Effector memory CD4-positive, alpha-beta T cell (primary cell): ENCODE measurements at places on chromosomes 5 and 9.

DNA sequence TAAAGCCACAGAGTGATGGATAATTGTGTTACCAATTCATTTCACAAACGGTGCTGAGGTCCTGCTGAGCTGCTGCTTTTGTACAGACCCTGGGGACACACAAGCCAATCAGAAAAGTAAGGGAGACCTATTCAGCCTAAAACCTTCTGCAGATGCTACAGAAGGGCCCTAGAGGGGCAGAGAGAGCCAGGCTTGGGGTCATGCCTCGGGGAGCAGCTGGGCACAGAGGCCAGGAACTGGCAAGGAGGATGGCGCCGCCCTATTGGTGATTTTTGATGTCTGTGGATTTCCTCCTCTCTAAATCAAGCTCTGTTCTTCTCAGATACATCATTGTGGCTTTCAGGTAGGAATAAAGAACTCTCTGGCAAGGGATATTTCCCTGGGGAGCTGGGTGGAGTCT, 181.9 kb downstream of the ZNF462 start:
- DNase-seq, result no peak
- no peaks in the 10 kb centered on the region for H3K4me1 ChIP-seq
- no peaks in the 10 kb centered on the region for H3K27me3 ChIP-seq
- no peak overlapping the region for H3K27ac ChIP-seq

DNA sequence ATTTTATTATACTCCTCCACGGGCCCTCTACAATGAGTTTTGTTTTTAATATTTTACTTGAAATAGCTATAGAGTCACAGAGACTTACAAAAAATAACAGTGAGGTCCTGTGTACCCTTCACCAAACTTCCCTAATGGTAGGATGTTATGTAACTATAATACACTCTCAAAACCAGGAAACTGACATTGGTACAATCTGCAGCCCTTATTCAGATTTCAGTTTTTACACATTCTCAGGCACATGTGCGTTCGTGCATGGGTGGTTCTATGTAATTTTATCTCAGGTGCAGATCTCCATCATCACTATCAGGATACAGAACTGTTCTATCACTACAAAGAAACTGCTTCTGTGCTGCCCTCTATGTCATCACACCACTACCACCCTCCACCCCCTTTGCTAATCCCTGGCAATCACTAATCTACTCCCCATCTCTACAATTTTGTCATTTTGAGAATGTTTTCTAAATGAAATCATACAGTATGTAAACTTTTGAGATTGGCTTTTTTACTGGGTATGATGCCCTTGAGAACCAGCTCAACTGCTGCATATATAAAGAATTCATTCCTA, 16.4 kb downstream of the RAB14 start:
- peaks cover 10% of the 10 kb centered on the region for H3K4me1 ChIP-seq
- peaks cover 29% of the 10 kb centered on the region for H3K36me3 ChIP-seq
- H3K4me3 ChIP-seq, result no peak overlapping the region

DNA sequence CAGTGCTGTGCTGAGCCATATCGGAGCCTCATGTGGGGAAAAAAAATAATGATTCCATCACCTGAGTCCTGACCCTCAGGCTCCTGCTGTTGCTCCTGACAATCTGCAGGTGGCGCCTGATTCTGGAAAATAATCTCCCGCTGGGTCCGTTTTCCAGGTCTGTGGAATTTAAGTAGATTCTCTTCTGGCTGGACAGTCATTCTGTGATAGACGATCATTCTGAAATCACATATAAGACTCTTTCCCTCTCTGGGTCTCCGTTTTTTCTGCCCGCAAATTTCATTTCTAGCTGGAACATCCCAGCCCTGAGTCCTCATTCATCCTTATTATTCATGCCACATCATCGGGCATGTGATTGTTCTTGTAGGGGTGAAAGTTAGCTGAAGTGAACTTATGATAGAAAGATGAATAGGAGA, 22.1 kb upstream of the STXBP1 start:
- no peak for DNase-seq
- no peaks in the 10 kb centered on the region for H3K4me1 ChIP-seq
- H3K27ac ChIP-seq, result no peak overlapping the region
- H3K27me3 ChIP-seq, result no peaks in the 10 kb centered on the region
- no peak overlapping the region for H3K4me3 ChIP-seq

DNA sequence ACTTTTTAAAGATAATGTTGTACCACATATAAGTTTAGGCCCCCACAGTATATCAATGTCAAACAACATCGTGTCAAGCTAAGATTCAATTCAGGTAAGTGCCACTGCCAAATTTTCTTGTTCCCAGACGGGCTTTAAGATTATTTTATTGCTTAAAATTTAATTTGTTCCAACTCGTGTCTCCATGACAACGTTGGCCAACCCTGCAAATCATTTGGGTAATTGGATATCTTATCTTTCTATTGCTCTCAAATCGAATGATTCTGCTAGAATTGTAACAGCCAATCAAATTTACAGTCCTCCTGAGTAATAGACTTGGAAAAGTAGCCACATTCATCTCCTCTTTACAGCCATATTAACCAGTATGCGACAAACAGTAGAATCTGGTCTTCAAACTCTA, 19.5 kb downstream of the TLE1 start:
- H3K4me1 ChIP-seq, result no peaks in the 10 kb centered on the region
- no peak overlapping the region for H3K4me3 ChIP-seq
- no peaks in the 10 kb centered on the region for H3K36me3 ChIP-seq
- no peaks in the 10 kb centered on the region for H3K27me3 ChIP-seq
- no peak for DNase-seq

DNA sequence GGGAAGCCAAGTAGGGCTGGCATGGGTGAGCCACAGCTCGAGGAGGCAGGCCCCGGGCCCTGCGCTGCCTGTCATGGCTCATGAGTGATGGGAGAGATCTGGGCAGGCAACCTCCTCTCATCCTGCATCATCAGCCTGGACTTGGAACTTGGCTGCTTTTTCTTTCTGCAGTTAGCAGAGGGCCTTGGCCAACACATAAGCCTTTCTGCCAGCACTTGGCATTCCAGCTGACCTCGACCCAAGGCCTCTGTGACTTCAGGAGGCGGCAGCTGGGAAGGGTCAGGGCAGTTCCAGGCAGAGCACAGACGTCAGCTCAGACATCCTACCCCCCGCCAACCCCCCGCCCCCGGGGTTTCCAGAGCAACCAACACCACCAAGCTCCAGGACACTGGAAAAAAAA, 7.6 kb downstream of the S1PR3 start:
- no peaks in the 10 kb centered on the region for H3K4me1 ChIP-seq
- H3K36me3 ChIP-seq, result no peaks in the 10 kb centered on the region
- H3K27ac ChIP-seq, result no peak overlapping the region
- H3K4me3 ChIP-seq, result no peak overlapping the region
- no peak for DNase-seq

- no peak overlapping the region for H3K27ac ChIP-seq
- no peaks in the 10 kb centered on the region for H3K4me1 ChIP-seq
- no peaks in the 10 kb centered on the region for H3K36me3 ChIP-seq
- H3K4me3 ChIP-seq, result no peak overlapping the region
Observed at GRCh38 chr5:146052780-146053179, 52.6 kb downstream of the PLAC8L1 start.

DNA sequence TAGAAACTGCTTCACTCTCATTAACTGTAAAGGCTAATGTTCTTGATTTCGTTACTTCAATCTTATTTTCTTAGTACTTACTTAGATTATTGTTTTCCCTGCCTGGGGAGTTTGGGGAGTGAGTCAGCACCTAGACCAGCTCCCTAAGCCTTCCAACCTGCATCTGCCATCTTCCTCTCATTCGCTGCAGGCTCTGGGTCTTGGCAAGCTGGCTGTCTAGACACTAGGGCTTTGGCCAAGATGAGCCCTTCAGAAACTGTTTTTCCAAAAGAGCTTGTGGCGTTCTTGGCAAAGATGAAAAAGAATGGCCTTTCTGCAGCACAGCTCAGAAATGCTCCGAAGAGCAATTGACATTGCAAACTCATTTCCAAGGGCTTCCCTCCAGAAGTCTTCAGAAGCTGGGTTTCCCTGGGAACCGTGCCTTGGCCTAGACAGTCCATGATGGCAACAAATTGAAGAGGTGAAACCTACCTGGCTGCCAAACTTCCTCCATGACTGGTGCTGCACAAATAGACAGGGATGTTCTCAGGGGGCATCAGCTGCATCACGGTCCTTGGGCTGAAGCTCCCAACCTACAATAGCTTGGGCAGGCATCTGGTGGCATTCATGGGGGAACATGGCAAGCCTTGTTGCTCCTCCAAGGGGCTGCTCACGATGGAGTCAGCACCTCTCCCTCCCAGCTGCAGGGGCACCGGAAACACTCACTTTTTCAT, 76.6 kb downstream of the NSUN2 start:
- H3K4me1 ChIP-seq, result no peaks in the 10 kb centered on the region
- no peak for DNase-seq
- H3K4me3 ChIP-seq, result no peak overlapping the region
- H3K27ac ChIP-seq, result no peak overlapping the region
